ENCODE measurements at places on chromosomes 2 and 18.

DNA sequence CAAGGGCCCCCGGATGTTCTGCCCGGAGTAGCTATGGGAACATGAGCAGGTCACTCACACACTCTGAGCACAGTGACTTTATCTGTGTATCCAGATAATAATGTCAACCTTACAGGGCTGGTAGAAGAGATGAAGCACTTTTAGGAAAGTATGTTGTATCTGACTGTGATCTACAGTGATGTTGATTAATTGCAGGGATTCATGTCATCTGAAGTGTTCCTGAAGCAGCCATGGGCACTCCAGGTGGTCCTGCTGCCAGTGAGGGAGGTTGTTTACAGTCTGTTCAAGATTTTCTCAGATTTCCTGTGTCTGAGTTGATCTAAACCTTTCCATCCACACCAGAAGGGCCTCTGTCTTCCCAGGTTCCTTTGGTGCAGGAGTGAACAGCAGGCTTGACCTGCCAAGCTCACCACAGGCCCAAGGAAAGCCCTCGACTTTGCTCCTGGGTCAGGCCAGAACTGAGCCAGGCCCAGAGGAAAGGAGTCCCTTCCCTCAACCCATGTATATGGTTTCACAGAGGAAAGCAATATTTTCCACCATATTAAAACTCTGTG, 28.0 kb downstream of the KIAA2012 start:
- no peak for DNase-seq

DNA sequence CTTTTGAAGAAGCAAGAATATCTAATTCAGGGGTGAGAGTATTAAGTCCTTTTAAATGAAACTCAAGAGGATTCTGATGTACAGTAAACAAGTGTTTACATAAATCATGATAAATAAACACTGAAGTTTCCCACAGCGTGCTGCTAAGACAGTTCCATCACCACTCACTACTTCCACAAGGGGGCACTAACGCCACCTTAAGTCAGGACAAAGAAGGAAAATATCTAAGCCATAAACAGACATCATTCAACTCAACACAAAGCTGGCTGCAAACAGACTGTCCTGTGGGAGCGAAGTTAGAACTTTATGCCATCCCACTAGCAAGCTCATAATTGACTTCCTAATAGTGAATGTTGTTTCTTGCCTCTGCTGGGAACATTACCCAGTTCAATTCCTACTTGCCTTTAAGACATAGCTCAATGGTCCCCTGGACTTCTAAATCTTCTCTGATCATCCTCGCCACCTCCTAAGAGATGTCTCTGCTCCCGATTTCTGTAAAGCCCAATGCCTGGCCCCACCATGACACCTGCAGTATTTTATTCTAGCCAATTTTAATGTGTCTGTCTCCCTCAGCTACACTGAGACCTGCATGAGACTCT, 36.5 kb downstream of the MRPL44 start:
- DNase-seq, result peak; percentile 39

- DNase-seq, result no peak
Observed at GRCh38 chr18:12461326-12461725, 53.6 kb downstream of the PRELID3A start.

DNA sequence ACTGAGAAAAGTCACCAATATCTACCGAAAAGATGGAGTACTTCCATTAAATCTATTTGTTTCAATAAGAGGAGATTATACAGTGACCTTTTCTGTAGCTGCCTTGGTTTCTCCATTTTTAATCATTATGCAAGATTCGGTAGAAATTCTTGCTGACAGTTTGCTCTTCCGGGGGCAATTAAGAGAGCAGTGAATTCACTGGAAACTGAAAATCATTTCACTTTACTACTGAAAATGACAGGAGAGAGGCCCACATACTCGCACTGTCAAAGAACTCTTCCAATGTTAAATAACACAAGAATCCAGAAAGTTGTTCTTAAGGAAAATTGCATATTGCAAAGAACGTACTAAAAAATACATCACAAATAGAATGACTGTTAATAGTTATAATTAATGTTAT, 699.3 kb downstream of the CBLN2 start:
- no peak for DNase-seq

- no peak for DNase-seq
Observed at GRCh38 chr18:5197032-5197434, at the start of gene AKAIN1. Gene AKAIN1 (minus strand): TSS chr18:5197257. CDS start chr18:5197053, 204 bp downstream.

GRCh38 chr2:212928681-212929080, 222.7 kb downstream of the IKZF2 start:
- DNase-seq, result no peak

DNA sequence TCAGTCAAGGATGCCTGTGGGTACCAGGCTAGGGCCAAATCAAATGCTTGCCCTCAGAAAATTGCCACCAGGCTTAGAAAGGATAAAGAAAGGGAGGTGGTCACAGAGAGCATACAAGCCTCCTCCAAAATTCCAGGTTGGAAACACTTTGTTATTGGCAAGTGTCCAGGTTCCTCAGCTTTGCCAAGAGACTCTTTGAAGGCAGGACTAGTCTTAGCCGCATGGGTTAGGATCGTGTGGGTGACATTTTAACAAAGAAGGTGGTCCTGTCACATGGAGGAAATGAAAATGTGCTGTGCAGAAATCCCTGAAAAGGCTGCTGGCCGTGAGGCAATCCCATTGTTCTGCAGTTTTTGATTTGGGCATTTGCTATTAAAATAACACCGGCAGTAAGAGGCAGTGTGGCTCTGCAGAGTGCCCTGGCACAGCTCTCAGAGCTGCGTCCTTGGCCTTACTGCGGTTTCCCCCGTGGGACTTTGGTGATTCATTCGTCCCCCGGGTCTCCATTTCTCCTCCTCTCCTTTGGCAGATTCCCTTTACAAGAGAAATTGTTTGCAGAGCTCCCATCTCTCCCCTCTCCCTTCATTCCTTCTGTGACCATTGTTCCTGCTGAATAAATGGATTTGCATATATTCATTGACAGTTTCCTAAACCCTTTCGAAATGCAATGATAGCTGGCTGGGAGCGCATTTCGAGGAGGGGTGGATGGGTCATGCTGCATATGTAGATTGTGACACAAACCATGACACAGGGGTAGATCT, 187.3 kb downstream of the VAPA start:
- DNase-seq, result peak; percentile 15

Measured in HS-27A (cell line).